AG09309 (cell line): ENCODE measurements at places on chromosomes 16 and 17.

GRCh38 chr17:47978324-47978723 is 7.4 kb downstream of the CDK5RAP3 start:
- DNase-seq, result no peak

- no peak for DNase-seq
These were observed 51.2 kb downstream of the RMI2 start for GRCh38 chr16:11396241-11397048.

- DNase-seq, result no peak
These were observed 5.9 kb downstream of the ZNF207 start for GRCh38 chr17:32355649-32356377.

- DNase-seq, result no peak
These were observed 546 bp upstream of the PSMD7 start for GRCh38 chr16:74296104-74296431.

- DNase-seq, result no peak
These were observed 7.6 kb upstream of the CSNK1D start for GRCh38 chr17:82281076-82281475.

DNA sequence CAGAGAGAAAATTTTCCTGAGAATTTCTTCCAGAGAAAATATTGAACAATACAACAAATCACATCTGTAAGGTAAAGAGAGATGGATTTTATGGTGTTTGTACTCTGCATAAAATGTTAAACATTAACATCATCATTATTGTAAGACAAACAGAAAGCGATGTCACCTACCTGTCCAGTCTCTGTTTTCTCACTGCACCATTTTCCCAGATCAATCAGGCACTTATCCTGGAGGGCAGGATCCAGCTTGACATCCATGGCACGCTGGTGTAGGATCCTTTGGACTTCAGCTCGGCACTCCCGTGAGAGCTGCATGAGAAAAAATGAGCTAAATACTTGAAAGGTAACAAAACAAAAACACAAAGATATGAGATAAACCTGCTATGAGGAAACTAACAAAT is 55.9 kb upstream of the CLEC18B start:
- no peak for DNase-seq

DNA sequence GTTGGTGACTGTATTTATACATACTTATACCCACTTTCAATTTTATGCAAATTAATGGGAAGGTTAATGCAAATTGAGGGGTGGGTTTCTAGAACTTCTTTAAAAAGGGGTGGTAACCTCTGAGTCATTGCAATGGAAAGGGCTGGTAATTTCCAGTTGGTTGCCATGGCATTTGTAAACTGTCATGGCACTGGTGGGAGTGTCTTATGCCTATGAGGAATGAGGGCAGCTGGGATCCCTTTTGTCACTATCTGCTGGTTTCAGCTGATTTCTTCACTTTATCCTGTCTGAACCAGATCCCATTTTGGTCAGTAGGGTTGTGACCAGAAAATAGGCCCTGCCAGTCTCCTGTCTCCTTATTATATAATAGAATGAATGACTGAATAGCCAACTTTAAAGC is 1006.7 kb upstream of the GOT2 start:
- no peak for DNase-seq

DNA sequence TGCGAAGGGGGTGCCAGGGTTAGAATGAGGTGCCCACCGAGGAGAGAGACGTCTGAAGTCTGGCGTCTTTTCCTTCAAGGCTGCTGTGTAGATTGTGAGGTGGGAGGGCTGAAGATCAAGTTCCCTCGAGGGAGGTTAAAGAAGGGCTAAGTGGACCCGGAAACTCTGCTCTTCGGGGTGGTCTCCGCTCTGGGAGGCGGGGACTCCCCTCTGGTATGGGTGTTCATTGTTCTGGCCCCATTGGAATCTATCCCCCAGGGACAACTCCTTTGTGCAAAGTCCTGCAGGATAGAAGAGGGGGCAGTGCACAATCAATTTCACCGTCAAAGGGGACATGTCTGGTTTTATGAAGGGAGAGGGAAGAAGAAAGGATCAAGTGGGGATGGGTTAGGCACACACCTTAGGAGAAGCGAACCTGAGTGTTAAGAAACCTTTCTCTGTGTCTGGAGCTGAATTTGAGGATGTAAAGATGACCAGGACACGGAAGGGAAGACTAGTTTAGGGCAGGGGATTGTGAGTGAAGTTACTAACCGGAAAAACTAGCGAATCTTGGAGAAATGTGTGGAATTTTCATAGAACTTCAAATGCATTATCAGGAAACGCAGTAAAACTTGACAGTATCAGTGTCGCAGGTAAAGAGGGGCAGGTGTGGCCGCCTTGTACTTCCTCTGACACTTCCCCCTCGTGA is 809 bp upstream of the RAB34 start:
- no peak for DNase-seq

DNA sequence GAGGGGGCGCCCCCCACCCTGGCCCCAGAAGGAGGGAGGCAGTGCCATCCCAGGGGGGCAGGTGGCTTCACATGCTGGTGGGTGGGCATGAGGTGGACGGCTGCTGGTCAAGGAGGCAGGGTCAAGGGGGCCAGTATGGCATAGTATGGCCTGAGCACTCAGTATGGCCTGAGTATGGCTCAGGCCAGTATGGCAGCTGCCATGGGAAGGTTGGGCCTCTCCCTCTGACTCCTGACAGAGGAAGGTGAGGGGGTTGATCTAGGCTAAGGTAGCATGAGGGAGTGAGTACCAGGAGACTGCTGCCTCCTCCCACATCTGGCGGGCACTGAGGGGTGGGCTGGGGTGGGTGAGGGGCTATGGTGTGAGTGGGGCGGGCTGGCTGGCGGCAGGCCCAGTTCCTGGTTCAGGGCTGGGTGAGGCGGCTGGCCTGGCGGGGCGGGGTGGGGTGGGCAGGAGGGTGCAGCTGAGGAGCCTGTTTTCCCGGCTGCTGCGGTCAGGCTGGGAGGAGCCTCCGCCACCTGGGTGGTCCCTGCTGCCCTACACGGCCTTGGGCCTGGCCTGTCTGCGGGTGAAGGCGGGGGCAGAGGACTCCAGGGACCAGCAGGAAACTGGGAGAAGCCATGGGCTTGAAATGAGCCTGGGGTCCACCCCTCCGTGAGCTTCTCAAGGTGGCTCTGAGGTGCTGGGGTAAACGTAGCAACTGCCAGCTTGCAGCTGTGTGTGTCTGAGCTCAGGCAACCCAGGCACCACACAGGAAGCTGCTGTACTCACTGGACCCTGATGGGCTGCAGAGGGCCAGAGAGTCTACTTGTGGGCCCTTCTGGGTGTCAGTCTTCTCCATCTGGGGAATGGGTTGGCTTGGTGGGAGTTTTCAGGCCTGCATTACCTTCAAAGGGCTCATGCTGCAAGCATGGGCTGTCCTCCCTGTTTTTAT is 57.0 kb downstream of the RAI1 start:
- DNase-seq, result no peak

DNA sequence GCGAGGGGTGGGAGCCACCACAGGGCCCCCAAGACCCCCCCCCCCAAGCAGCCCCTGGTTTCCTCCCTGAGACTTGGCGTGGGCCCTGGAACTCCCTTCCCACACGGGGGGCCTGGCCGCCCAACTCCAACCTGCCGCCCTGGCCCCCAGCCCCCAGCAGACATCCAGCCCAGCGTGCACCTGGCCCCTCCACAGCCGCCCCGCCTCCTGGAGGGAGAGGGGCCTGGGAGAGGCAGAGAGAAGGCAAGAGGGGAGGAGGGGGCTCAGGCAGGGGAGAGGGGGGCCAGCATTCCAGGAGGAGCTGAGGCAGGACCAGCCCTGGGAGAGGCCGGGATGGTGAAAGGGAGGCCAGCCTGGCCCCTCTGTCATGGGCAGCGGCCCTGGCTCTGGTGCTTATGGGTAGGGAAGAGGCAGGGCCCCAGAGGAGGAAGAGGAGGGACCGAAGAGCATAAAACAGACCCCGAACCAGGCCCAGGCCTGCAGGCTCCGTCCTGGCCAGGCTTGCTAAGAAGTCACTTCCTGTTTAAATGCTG is 16.7 kb downstream of the IL34 start:
- no peak for DNase-seq

DNA sequence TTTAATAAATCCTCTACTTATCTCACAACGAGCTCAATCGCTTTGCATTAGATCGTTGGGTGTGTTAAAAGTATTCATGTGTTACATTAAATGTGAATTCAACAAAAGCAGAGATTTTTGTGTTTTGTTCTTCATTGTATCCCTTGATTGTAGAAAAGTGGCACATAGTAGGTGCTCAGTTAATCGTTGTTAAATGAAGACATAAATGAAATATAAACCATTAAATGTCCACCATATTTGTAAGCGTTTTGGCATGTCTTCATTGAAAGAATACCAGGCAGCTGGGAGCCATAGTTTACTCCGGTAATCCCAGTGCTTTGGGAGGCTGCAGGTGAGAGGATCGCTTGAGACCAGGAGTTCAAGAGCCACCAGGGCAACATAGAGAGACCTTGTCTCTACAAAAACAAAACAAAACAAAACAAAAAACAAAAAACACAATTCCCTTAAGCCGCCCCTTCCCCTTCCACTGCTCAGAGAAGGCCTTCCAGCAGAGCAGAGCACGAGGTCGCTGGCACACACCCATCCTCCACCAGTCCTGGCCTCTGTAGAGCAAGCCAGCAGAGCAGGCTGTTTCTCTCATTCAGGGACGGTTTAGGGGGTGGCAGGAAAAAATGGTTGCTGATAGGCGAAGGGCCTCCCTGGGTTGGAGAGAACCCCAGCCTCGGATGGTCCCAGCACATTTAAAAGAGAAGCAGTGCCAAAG is 673 bp upstream of the CHD9 start:
- no peak for DNase-seq

- DNase-seq, result no peak
These were observed 2.0 kb downstream of the MMP2 start for GRCh38 chr16:55481023-55481422.

DNA sequence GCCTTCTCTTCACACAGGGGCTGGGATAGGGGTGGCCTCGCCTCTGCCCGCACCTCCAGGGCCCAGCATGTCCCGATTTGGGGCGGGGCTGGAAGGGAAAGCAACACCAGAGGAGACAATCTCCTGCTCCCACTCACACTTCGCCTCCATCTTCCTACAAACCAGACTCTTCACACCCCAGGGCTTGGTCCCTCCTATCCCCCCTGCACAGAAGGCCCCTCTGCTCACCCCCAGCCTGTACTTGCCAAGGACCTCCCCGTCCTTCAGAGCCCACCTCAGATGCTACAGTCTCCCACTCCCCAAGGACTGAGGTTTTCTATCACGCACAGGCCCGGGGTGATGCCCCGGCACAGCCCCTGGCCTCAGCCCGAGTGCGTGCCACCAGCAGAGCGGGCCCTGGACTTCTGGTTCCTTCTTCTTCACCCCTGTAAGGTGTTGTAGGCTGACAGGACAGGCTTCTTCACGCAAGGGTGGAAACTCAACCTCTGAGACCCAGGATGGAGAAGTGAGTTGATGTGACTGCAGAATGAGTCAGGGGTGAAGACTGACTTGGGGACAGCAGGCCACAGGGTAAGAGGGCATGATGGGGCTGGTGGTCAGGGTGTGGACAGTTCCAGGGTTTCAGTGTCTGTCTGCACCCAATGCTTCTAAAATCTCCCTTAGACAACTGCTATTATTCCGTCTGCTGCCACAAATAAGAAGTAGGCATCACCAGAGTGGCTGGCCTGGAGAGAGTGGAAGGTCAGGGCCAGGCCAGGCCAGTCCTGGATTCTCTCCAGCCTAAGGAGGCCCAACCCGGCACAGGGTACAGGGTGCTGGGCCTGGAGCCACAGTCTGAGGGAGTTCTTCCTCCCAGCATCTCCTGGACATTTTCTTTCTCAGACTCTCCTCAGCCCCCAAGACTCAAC is 2.5 kb downstream of the ITGAE start:
- DNase-seq, result no peak

- no peak for DNase-seq
These were observed 37.6 kb upstream of the TEX2 start for GRCh38 chr17:64300699-64300965.

GRCh38 chr17:16438173-16438556 is 22.8 kb downstream of the TRPV2 start:
- DNase-seq, result no peak

DNA sequence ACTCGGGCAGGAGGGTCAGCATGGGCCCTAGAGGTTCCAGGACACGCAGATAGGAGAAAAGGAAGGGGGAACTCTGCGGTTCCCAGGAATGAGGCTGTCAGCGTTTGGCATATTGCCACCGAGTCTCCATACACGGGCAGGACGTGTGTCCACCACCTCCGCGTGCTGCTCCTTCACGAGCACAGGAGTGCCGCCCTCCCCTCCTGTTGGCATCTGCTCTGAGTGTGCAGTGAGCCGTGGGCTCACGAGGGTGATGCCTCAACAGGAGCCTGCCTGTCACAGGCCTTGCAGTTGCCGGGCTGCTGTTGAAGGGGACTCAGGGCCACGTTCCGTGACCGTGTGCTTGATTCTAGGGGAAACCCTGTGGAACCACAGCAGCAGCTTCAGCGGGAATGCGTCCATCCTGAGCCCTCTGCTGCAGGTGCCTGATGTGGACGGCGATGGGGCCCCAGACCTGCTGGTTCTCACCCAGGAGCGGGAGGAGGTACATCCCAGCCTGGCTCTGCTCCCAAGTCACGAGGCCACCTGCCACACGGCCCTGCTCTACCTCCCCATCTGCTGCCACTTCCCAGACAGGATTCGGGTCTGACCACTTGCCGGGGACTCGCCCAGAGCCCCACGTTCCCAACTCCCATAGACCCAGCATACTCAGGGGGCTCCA is 14.6 kb downstream of the RGS11 start:
- no peak for DNase-seq

DNA sequence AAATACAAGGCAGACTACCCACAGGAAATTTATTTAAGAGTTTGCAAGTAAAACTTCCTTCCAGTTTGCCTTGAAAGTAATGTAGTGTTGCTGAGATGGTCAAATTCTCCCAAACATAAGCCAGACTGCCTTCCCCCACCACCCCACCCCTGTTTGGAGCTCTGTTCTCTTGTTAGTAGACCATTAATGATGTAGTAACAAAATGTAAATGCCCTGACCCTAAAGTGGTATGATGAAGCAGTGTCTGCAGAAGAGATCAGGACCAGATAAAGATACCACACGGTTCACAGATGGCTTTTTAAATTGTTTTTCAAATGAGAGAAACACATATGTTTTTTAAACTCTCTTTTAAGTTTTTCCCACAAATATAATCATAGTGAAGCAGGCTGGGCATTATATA is 136.4 kb upstream of the TMEM97 start:
- DNase-seq, result no peak

DNA sequence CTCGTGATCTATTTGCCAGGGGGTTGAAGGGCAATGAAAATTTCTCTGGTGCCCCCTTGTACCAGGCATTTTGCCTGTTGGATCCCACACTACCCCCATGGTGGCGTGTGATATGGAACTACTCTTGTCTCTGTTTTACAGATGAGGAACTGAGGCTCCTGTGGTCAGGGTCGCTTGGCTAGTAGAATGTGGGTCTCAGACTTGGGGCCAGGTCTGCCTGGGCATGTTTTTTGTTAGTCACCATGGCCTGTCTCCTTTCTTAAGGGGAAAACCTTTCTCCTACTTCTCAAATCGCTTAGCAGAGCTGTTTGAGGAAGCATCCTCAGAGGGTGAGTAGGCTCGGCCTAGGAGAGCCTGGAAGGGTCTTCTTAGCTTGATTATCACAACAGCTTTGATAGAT is 51.2 kb downstream of the CLEC16A start:
- DNase-seq, result no peak

- DNase-seq, result no peak
These were observed 8.3 kb upstream of the HOXB2 start for GRCh38 chr17:48553190-48553547.

- no peak for DNase-seq
These were observed 19.7 kb upstream of the C16orf82 start for GRCh38 chr16:27046958-27047518.
